ENCODE measurements at places on chromosomes 3 and 15.

- no peak for DNase-seq
Observed at GRCh38 chr3:42183991-42184632, 81.9 kb downstream of the CCK start.

DNA sequence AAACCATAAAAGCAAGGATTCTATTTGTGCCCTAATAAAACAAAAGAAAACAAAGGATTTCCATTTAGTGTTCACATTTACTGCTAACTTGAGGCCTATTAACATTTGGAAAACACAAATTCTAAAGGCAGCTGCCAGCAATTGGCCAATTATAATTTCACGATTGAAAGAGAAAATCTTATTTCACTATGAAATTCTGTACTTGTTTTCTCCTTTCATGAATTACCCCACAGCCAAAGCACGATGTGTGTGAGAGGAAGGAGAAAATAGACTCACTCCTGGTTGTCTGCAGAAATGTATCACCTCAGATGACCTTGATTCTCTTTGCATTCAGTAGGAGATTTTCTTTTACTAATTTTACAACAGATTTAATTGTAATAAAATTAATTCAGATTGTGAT lies 242.8 kb upstream of the GBE1 start:
- no peak for DNase-seq

- DNase-seq, result no peak
Observed at GRCh38 chr3:128269006-128269775, 115.9 kb downstream of the EEFSEC start.

DNA sequence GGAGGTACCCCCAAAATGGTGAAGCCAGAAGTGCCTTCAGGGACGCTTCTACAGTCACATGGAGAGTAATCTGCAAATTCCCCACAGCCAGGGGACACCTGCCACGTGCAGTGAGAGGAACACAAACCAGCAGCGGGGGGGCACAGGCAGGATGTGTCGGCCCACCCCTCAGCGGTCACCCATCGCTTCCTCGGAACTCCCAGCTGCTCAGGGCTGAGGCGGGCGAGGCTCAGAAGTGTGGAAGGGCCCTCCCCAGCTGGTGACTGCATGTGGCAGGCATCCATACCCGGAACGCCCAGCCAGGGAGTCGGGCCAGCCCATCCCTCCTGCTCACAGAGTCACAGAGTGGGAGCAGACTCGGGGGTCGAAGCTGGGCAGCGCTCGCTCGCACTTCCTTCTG lies 63.7 kb downstream of the SLC12A8 start:
- DNase-seq, result no peak

DNA sequence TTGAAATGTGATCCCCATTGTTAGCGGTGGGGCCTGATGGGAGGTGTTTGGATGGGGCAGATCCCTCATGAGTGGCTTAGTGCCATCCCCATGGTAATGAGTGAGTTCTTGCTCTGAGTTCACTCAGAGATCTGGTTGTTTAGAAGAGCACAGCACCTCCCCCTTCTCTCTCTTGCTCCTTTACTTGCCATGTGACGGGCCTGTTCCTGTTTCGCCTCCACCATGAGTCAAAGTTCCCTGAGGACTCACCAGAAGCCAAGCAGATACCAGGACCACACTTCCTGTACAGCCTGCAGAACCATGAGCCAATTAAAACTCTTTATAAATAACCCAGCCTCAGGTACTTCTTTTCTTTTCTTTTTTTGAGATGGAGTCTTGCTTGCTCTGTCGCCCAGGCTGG lies 46.6 kb downstream of the ANP32A start:
- no peak for DNase-seq

- no peak for DNase-seq
Observed at GRCh38 chr3:14434126-14434497, 31.7 kb downstream of the SLC6A6 start.

DNA sequence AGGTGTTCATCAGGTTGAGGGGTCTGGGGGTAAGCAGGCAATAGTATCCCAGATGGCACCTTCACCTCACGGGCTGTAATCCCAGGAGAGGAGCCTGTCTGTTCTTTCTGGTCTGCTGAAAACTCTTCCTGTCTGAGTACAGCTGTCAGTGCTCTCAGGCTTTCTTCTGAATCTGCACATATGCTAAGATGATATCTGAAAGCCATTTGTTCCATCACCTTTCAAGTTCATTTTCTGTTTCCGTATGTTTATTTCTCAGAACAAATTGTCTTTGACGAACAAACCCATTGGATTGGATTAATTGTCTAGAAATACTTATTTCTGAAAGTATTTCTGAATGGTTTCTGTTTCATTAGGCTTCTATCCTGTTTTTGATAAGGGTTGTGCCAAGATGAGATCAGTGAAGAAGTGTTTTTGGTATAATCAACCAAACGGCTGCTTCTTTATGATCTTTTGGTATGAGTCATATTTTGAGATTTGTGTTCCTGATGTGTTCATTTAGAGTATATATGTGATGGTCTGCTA lies 13.3 kb downstream of the ZNF592 start:
- peak; percentile 44 for DNase-seq

DNA sequence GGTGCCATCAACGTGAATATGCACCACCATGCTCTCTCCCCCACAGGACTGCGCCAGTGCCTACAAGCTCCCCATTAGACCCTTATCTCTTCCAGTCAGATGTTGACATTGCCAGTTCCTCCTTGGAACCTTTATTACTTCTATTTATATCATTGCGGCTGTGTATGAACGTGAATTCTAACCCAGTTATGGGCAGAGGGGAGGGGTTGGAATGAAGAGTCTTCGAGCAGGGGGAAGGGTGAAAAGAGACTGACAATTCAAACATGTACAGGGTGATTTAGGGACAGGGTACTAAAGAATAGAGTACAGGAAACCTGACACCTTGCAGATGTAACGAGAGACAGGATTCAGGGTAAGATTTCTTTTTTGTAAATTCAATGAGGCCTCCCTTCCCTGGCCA lies 41.8 kb upstream of the ST6GAL1 start:
- no peak for DNase-seq

DNA sequence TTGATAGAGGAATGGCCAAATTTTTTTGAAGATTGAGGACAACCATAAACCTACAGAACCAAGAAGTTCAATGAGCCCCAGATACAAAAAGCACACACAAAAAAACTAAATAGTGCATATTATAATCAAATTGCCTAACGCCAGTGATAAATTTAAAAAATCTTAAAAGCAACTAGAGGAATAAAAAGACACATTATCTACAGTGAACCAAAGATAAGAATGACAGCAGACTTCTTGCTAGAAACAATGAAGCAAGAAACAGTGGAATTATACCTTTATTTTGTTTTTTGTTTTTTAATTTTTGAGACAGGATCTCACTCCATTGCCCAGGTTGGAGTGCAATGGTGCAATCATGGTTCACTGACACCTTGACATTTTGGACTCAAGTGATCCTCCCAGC lies 9.9 kb upstream of the SAMD7 start:
- no peak for DNase-seq

GRCh38 chr3:170734043-170734734 lies 135.8 kb downstream of the RPL22L1 start:
- no peak for DNase-seq

DNA sequence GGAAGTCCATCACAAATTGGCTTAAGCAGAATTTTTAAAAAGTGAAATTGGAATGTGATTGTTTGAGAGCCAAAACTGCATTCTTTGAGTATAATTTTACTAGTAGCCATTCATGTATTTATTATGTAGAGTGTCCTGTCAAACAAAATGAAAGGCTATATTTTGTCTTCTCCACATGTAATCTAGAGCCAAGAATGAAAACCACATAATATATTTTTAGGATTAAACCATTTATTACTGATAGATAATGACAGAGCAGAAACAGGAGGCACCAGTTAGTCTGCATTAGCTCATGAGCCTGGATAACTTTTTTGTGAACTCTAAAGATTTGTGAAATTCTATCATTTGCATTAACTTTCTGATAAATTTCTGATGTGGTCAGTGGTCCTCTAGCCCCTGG lies 130.2 kb downstream of the FILIP1L start:
- DNase-seq, result no peak

GRCh38 chr15:82177291-82178010 lies 85.1 kb downstream of the EFL1 start:
- DNase-seq, result no peak

DNA sequence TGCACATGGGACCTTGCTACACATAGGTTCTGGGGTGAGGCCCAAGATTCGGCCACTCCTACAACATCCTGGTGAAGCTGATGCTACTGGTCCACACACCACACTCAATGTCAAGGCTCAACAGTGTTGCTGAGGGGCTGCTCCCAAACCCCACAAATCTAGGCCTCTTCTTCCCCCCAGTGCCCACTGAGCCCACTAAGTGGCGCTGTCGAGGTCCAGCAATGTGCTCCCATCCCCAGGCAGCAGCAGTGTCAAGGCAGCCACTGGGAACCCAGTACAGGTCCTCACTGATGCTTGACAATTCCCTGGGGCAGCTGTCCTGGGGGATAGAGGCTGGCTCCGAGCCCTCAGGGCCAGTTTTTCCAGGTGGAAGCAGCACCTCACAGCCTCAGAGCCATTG lies 21.5 kb downstream of the SCN5A start:
- DNase-seq, result peak; percentile 16

- DNase-seq, result no peak
Observed at GRCh38 chr3:123861081-123861836, 22.9 kb downstream of the MYLK start.

GRCh38 chr15:101115786-101116680 lies 135.8 kb downstream of the CHSY1 start:
- no peak for DNase-seq

DNA sequence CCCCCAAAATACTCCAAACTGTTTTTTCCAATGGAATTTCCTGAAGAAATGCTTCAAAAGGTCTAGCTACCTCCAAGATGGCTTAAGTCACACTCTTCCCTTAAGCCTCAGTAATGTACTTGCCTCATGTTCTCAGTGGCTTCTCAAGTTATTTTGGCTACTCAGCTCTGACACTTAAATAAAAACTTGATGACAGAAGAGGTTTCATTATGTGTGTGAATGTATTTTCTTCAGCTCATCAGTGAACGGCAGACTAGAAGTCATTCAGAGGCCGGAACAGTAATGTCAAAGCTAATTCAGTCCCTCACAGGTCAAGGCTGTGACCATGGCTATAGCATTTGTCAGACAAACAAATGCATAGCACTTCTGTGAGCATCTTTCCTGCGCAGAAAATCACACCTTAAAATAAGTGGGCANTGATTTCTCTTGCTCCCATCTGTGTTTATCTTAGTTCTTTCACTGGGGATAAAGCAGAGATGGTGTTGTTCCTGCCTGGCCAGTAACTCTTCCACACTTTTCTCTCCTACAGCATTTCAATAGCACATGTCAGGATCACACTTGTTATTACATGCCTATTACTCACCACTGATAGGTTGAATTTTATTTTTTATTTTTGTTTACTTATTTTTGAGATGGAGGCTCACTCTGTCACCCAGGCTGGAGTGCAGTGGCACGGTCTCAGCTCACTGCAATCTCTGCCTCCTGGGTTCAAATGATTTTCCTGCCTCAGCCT lies 68.5 kb upstream of the PLCL2 start:
- DNase-seq, result peak; percentile 92

- no peak for DNase-seq
Observed at GRCh38 chr15:66840615-66841390, 138.8 kb downstream of the SMAD6 start.

DNA sequence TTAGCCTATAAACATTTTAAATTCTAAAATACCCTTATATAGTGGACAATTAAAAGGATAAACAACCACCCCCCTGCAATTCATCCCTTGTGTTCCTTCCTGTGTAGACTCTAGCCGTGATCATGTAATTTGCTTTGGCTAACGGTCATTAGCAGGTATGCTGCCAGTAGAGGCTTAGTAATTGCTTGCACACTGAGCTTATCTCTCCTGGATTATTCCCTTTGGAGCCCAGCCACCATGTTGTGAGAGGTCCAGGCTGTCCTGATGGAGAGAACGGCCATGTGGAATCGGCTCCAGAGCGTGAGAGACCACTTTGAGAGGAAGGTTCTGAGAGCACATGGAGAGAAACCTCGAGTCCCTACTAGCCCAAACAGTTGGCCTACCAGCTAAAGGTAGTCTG lies 11.0 kb upstream of the BNC1 start:
- DNase-seq, result no peak

DNA sequence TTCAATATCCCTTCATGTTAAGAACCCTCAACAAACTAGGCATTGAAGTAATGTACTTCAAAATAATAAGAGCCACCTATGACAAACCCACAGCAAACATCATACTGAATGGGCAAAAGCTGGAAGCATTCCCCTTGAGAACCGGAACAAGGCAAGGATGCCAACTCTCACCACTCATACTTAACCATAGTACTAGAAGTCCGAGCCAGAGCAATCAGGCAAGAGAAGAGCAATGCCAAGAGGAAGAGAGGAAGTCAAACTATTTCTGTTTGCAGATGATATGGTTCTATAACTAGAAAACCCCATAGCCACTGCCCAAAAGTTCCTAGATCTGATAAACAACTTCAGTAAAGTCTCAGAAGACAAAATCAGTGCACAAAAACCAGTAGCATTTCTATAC lies 161.9 kb downstream of the UBE2E2 start:
- DNase-seq, result no peak

GRCh38 chr3:189138901-189139610 lies 32.7 kb upstream of the TPRG1 start:
- no peak for DNase-seq

- no peak for DNase-seq
Observed at GRCh38 chr15:95742256-95742655, 588.2 kb upstream of the NR2F2 start.

- DNase-seq, result peak; percentile 79
Observed at GRCh38 chr15:89776274-89777072, at the start of gene MESP2. MESP2 (plus strand) TSS chr15:89776332; CDS start chr15:89776358, 26 bp downstream.

DNA sequence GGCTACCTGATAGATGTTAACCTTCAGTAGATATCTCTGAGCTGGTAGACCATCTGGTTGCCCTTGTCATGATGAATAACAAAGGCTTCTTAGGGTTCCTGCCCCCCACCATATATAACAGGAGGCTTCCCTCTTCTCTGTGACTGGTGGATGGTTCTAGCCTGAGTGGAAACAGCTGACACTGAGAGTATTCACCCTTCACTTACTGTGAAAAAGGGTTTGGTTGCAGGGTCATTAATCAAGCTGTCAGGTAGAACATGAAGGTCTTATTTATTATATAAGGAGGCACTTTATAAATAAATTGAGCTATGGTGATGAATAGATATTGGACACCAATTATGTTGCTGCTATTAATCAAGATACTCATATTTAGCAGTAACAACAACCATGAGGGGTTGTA lies 58.6 kb downstream of the CACNA2D3 start:
- no peak for DNase-seq

GRCh38 chr3:23981955-23982354 lies 36.9 kb downstream of the NR1D2 start:
- DNase-seq, result no peak

DNA sequence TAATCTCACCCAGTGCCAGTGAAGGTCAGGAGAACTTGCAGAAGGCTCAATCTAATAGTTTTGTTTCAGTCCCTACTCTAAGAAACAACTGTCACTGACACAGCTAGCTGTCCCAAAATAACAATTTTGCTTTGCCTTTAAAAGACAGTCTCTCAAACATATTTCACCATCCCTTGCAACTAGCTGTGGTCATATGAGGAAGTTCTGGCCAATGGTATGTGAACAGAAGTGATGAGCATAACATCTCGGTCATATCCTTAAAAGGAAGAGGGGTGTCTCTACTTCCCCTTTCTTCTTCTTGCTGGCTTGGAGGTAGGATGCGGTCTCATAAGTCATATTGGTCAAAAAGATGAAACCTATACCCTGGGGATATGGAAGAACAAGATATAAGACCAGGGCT lies 198.1 kb downstream of the NEK10 start:
- DNase-seq, result no peak

GRCh38 chr3:108406661-108407206 lies 103.7 kb downstream of the MYH15 start:
- peak; percentile 76 for DNase-seq

Data from MM.1S (cell line).